ENCODE measurements at places on chromosomes 3 and 15. TPM values are rescaled to one million over a fixed set of nuclear protein-coding genes. Genes with fewer than 3 reads are reported as not detected.

The CLDN16 gene
- 0.34 TPM for total RNA-seq

The CCR4 gene
- 0.05 TPM for total RNA-seq

The CPEB1 gene
- total RNA-seq, result not detected

The MUC4 gene
- not detected for total RNA-seq

The ONECUT1 gene
- not detected for total RNA-seq

The PP2D1 gene
- total RNA-seq, result not detected

The RAB6B gene
- total RNA-seq, result 1.9 TPM

The GOLGA6A gene
- total RNA-seq, result not detected

The PRR20G gene
- not detected for total RNA-seq

The CA12 gene
- 0.79 TPM for total RNA-seq

The CNTN6 gene
- not detected for total RNA-seq

The CYP1A2 gene
- total RNA-seq, result not detected

The ARHGAP31 gene
- 64.1 TPM for total RNA-seq

The FBXL2 gene
- 25.4 TPM for total RNA-seq

The FILIP1L gene
- 42.7 TPM for total RNA-seq

The ITIH1 gene
- total RNA-seq, result not detected

The HACD3 gene
- total RNA-seq, result 93.1 TPM

The NMNAT3 gene
- 1.1 TPM for total RNA-seq

The RFTN1 gene
- 47.8 TPM for total RNA-seq

The GPR87 gene
- total RNA-seq, result not detected

The CACNA2D3 gene
- total RNA-seq, result not detected

The VILL gene
- total RNA-seq, result 8.7 TPM

The ASB7 gene
- total RNA-seq, result 23.7 TPM

The THOC7 gene
- total RNA-seq, result 61.8 TPM

The PIERCE2 gene
- total RNA-seq, result 0.85 TPM

The PLSCR4 gene
- 677 TPM for total RNA-seq

The RAB27A gene
- 27.4 TPM for total RNA-seq

The CRYBG3 gene
- total RNA-seq, result 36.9 TPM

The FEZF2 gene
- not detected for total RNA-seq

The AVEN gene
- total RNA-seq, result 23.9 TPM

The PROK2 gene
- total RNA-seq, result not detected

The CCR8 gene
- not detected for total RNA-seq

The C2CD4B gene
- total RNA-seq, result 96.0 TPM

The PLA2G4E gene
- not detected for total RNA-seq

The NISCH gene
- total RNA-seq, result 106 TPM

The FBN1 gene
- total RNA-seq, result 163 TPM

The USP13 gene
- 30.5 TPM for total RNA-seq

The CHRNA5 gene
- total RNA-seq, result 4.6 TPM

The MBD4 gene
- 26.4 TPM for total RNA-seq

The PLA2G4B gene
- 1.0 TPM for total RNA-seq

The CIP2A gene
- 35.1 TPM for total RNA-seq

The ATP13A5 gene
- total RNA-seq, result not detected

The LAMB2 gene
- 1,289 TPM for total RNA-seq

The SLC2A2 gene
- total RNA-seq, result not detected

The GOLGA8G gene
- not detected for total RNA-seq

The GNAI2 gene
- total RNA-seq, result 624 TPM

The ZNF774 gene
- total RNA-seq, result 1.4 TPM

The GPR62 gene
- total RNA-seq, result not detected

The NBEAL2 gene
- 30.6 TPM for total RNA-seq

The AHSG gene
- total RNA-seq, result not detected

The C2CD4A gene
- 2.7 TPM for total RNA-seq

The TMEM158 gene
- 2.7 TPM for total RNA-seq

The CERS3 gene
- total RNA-seq, result not detected

The SLC24A5 gene
- not detected for total RNA-seq

The CYP11A1 gene
- not detected for total RNA-seq

The GCNT3 gene
- not detected for total RNA-seq

The DMXL2 gene
- total RNA-seq, result 16.8 TPM
